Stimulated activated CD8-positive, alpha-beta memory T cell treated with anti-CD3 and anti-CD28 coated beads, Interleukin-2, amount 100 ng/mL, for 1 hour (primary cell): ENCODE measurements at places on chromosomes 5 and 9.

DNA sequence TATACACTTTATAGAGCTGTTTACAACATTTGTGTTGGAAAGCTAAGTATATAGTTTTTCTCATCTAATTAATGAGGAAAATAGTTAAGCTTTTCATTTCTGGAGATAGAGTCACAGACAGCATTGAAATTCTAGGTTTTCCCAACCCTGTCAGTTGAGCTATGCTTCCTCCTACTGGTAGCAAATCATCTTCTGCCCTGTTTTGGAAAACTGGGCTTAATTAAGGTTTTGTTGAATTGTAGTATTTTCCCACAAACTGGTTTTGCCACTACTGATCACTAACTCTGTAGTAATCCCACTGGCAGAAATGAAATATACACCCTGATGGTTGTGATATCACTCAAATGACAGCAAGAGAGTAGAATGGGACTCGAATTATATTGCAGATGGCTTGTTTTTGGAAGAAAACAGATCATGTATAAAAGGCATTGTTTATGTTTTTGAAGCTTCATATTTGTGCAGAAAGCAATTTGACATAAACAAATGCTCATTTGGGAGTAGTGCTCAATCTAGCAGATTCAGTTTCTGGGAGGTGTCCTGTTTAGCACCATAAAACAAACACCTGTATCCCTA, 46.6 kb downstream of the CD180 start:
- no peak for DNase-seq

DNA sequence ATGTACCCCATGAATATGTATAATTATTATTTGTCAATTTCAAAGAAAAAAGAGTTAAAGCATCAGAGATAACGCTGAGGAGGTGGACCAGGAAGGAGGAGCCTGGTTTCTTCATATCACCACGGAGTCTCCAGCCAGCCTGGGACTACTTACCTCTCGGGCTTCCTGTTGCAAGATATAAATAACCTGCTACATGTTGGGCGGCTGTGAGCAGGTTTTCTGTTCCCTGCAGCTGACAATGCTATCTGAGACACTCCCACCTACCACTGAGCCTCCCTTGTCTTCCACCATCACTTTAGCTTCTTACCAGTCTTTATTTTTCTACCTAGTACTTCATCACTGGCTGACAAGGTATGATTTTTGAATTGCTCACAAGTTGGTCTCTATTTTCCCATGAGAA, 102.7 kb upstream of the CPEB4 start:
- DNase-seq = no peak

- no peak for DNase-seq
Observed at GRCh38 chr9:77750284-77750683, 102.2 kb upstream of the GNA14 start.

DNA sequence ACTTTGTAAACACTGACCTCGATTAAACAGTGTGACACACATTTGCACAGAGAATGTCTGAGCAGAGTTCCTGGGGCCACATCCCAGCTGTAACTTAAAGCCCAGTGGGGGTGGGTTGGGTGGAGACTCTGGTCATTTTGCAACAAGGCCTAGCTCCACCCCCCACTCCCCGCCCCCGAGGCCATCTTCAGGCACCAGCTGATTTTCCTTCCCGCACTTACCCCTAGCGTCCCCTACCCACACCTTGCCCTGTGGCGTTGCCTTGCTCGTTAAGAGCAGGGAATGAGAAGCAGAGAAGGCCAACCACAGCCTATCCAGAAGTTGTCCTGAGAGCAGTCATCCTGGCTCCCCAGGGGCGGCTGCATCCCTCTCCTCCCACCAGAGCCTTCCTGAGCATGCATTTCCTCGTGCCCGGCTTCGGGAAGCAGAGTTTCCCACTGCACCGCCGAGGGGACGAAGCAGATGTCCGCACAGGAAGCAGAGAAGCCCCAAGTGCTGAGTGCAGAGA, 101.7 kb upstream of the SARDH start:
- no peak for DNase-seq

GRCh38 chr5:56085193-56085592, 90.4 kb upstream of the IL6ST start:
- no peak for DNase-seq

DNA sequence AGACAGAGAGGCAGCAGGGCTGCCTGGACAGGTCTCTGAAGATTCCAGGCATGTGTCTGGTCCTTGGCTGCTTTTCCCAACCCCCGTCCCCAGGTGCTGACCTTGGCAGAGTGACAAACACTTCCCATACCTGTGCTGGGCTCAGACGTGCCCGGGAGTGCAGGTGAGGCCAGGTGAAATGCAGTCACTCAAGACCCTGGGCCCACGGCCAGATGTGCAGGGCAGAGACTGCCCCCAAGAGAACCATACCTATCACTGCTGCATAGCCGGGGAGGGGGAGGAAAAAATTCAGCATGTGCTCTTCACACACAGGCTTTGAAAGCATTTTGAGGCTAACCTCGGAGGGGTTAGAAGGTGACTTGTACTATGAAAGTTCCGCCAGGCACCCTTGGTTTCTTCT, 22.6 kb downstream of the CCNJL start:
- DNase-seq = no peak

DNA sequence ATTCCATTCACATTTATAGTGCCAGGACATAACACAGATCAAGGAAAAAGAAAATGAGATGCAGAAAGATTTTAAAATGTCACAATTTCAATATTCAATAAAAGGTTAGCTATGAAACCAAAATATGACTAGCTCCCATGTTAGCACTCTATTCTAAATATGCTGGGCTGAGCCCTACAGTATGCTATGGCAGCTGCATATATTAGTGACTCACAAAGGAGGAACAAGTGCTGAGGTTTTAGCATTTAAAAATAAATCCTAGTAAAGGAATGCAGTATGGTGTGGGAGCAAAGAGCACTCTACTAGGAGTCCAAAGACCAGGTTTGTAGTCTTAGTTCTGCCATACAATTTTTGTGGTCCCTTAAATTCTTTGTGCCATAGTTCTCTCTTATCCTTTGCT, 118.4 kb downstream of the OXCT1 start:
- no peak for DNase-seq

DNA sequence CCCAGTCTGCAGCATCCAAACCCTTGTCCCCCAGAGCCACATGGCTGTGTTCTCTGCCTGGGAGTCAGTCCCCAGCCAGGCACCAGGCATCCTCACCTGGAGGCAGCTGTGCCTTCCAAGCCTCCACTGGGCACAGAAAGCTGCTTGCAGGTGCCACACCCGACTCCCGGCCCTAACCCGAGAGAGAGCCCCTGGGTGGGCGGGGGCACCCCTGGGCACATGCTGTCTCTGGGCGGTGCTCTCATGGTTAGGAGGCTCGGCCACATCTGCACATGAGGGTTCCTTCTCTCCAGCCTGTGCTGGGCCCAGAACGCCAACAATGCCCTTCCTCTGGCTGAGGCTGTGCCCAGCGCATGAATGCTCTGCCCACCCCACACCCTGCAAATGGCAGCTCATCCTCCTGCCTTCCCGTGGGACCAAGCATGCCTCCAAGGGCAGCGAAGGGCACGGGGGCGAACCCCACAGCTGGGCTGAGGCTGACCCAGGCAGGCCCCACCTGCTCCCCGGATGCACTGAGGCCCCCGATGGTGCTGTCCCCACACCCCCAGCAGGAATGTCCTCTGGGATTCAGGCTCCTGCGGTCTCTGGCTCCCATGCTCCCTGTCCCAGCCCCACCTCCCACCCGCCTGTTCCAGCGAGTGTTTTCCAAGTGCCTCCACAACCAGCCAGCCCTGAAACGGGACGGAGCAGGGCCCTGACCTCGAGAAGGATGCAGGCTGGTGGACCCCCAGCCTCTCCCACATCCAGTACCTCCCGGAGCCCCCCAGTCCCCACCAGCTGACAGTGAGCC, 22.5 kb upstream of the CAMSAP1 start:
- no peak for DNase-seq

DNA sequence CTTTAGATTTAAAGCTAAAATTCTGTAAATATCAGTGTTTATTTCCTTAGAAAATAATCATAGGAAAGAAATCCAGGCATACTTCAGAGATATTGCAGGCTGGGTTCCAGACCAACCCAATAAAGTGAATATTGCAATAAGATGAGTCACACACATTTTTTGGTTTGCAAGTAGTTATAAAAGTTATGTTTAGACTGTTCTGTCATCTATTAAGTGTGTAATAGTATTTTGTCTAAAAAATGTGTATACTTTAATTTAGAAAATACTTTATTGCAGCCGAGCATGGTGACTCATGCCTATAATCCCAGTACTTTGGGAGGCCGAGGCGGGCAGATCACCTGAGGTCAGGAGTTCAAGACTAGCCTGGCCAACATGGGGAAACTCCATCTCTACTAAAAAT, 6.9 kb upstream of the RIC1 start:
- DNase-seq = no peak

GRCh38 chr9:14348373-14349145, 34.6 kb upstream of the NFIB start:
- no peak for DNase-seq

DNA sequence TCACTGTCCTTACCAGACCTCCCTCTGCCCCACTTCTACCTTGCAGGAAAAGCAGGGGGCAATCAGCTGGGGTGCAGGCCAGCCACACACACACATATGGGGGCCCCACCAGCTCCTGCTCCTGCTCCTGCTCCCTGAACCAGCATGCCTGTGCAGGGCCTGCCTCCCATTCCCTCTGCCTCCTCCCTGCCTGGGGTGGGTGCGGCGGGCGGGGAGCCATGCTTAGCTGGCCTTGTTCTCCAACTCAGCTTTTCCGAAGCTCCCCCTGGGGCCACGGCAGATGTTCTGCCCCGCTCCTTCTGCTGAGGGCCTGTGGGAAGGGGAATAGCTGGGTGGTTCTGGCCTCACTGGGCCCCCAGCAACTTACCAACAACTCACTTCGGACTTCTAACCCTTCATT, 89.8 kb downstream of the ZNF354C start:
- DNase-seq = no peak

DNA sequence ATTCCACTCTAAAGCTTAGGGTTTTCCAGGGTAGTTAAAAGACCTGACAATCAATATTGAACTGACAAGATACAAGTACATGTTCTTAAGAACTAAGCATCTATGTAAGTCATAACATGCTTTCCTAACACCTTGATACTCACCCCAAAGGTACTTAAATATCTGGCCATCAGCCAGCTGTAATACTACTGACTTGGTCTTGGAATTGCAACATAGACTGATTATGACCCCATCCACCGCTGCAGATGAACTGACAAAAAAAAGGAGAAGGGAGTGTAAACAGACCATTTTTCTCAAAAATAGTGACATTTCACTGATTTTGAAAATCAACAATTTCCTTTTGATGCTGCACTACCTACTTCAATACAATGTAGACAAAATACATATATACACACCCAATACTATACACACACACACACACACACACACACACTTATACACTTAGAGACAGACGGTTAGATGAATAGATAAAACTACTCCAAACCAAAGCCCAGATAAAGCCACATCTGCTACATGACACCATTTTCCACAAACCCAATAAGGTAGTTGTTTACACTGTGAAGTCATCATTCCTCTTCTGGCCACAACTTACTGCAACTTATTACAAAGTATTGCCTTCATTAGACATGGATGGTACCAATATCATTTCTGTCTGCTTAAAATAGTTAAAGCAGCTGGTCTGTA, 30.4 kb downstream of the ELP1 start:
- DNase-seq = no peak

GRCh38 chr5:109743041-109743531, 53.4 kb downstream of the MAN2A1 start:
- no peak for DNase-seq

GRCh38 chr9:2469681-2470221, 151.8 kb upstream of the VLDLR start:
- no peak for DNase-seq

DNA sequence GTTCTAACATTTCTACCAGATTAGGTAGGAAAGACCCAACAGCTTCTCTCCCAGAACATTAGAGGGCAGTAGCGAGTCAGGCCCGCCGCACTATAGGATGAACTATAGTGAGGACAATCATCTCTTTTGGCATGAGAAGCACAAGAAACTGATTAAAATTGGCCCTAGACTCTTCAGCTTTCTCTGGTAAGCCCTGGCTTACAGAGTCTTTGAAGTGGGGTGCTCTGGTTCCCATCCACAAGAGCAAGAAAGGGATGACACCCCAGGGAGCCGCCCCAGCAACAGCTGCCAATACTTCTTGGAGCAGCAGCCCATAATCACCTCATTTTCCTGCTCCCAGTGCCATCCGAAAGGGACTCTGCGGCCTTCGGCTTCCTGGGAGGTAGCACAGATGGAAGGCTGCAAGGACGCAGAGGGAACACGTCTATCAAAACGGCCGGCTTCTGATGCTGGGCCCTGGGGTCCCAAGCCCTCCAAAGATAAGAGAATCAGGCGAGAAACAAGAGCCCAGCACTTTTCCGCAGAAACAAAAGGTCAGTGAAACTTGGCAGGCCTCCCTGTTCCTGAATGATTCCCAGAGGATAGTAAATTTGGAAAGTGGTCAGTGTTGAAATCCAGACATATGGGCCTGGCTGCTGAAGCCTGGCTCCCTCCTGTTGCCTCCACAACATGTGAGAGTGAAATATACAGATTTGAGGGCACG, 69.3 kb downstream of the HSD17B3 start:
- DNase-seq = no peak

GRCh38 chr9:70324963-70325362, 66.2 kb downstream of the SMC5 start:
- DNase-seq = no peak

GRCh38 chr5:360257-361027, 38.9 kb downstream of the AHRR start:
- no peak for DNase-seq

DNA sequence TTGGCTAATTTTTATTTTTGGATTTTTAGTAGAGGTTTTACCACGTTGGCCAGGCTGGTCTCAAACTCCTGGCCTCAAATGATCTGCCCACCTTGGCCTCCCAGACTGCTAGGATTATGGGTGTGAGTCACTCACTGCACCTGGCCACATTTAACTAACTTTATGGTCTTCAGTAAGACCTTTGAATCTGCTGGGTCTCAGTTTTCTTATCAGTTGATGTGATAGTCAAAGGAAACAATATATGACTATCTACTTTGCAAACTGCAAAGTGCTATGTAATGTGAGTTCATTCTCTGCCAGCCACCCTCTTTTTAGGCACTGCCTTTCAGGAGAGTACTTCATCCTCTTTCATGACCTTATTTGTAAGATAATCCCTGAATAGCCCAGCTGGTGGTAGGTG, 474.7 kb downstream of the PDE4D start:
- DNase-seq = no peak

GRCh38 chr9:76680716-76681425, 83.4 kb upstream of the PCA3 start:
- no peak for DNase-seq

- no peak for DNase-seq
Observed at GRCh38 chr9:109317979-109318741, 2.7 kb downstream of the EPB41L4B start.

DNA sequence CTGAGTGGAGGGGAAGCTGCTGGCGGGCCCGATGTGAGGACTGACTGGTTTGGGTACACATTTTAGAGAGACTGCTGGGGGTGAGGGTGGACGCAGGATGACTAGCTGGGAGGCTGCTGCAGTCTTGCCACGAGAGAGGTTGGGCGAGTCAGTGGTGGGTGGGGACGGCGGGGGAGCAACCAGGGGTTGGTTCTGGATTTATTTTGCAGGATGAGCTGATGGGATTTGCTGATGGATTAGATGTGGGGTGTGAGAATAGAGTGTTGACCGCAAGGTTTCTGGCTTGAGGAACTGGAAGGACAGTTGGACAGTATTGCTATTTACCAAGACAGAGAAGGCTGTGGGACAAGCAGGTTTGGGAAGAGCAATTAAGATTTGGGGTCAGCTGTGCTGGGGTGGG, 5.8 kb upstream of the NDST1 start:
- DNase-seq = no peak

- no peak for DNase-seq
Observed at GRCh38 chr9:36031774-36032555, 4.7 kb upstream of the RECK start.

GRCh38 chr5:150052956-150053712, 33.2 kb downstream of the CSF1R start:
- DNase-seq = no peak
